Esophagus squamous epithelium (tissue), 5 donors: ENCODE measurements at places on chromosomes 6 and 20.

DNA sequence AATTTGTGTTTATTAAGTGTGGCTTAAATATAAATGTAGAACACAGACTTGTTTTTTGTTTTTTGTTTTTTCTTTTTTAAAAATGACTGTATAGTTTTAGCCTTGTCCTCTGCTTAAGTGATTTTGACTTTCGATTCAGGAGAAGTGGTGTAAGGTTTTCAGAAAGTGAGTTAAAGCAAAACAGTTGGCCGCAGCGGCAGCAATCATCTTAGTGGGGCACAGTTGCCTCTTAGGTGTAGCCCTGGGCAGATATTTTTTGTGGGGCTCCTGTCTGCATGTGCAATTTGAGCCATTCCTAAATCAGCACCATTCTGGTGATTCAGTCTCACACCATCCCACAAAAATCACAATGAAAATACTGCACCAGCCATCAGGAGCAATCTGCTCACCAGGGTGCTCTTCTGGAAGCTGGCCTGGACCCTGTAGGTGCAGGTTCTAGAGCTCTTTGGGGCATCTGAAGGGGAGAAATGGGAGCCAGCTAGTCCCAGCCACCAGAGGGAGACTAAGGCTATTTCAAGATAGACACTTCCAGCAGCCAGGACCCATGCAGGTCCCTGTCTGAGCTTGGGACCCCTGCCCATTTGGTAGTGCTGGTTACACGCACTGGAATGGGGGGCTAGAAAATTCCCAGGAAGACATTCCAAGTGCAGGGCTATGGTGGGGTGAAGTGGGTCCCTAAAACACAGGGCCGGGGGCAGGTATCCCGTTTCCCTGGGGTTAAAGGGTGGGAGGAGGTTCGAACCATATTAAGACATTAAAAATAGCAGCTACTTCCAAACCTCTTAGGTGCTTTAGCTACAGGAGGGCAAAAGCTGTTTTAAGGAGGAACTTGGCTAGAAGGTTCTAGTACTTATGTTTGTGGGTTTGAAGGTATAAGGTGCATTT is 156.6 kb downstream of the NFATC2 start:
- no peak for DNase-seq

GRCh38 chr6:153334121-153334520 is 203.0 kb upstream of the RGS17 start:
- no peak for DNase-seq

- DNase-seq: no peak
Observed at GRCh38 chr6:79605968-79606764, 25.0 kb upstream of the SH3BGRL2 start.

DNA sequence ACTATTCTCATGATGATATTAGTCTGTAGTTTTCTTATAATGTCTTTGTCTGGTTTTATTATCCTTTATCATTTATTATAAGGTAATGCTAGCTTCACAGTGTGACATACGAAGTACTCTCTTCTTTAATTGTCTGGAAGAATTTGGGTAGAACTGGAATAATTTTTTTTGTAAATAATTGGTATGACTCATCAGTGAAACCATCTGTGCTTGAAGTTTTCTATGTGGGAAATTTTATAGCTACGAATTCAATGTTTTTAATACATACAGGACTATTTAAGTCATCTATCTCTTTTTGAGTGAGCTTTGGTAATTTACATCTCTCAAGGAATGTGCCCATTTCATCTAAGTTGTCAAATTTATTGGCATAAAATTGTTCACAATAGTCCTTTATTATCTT is 86.3 kb downstream of the SOD2 start:
- DNase-seq: no peak

GRCh38 chr6:167573461-167574215 is 248.8 kb downstream of the TTLL2 start:
- no peak for DNase-seq

DNA sequence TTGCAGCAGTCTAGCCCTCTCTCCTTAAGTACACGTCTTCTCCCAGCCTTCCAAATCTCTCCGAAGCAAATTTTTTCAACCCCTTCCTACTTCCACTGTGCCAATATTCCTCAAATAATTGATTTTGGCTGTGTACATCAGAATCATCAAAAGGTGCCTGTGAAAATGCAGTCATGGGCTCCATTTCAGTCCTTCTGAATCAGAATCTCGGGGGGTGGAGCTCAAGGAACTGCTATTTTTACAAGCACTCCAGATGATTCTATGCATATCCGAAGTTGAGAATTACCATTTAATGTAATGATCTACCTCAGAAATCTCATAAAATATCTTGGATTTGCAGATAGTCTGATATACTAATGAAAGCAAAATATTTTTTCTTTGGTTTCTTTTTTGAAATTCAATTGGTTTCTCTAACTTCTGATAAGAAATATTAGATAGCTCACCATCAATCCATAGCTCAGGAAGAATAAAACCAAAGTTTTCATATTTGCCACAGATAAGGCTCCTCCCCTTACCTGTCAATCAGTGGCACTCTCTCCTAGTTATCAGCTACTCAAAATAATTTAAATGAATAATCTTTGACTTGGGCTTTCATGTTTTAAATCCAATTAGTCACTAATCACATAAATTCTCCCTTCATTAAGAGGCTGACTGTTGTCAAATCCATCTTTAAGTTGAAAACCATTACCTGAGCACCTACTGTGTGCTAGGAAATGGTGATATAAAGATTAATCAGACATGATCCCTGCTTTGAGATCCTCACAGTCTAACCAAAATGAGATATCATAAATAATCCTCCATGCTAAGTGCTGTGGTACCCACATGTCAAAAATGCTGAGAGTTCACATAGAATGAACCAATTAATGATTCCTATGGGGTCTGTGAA is 36.4 kb upstream of the STXBP5 start:
- DNase-seq: no peak

DNA sequence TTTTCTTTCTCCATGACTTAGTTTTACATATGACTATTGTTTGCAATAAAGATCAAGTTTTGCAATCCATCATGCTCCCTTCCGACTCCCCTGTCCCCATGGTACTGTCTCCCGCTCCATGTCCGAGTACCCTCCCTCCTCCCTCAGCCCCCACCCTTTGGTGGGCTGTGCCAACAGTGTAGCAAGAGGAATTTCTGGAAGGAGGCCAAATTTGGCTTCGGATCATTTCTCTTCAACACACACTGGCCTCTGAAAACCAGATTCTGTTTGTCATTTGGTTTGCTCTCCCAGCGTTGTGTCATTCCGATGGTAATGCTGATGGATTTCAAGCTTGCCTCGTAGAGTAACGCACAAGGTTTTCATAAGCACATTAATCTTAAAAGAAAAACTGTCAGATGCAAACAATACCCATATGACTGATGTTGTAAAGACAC is 22.9 kb upstream of the PAX1 start:
- no peak for DNase-seq

DNA sequence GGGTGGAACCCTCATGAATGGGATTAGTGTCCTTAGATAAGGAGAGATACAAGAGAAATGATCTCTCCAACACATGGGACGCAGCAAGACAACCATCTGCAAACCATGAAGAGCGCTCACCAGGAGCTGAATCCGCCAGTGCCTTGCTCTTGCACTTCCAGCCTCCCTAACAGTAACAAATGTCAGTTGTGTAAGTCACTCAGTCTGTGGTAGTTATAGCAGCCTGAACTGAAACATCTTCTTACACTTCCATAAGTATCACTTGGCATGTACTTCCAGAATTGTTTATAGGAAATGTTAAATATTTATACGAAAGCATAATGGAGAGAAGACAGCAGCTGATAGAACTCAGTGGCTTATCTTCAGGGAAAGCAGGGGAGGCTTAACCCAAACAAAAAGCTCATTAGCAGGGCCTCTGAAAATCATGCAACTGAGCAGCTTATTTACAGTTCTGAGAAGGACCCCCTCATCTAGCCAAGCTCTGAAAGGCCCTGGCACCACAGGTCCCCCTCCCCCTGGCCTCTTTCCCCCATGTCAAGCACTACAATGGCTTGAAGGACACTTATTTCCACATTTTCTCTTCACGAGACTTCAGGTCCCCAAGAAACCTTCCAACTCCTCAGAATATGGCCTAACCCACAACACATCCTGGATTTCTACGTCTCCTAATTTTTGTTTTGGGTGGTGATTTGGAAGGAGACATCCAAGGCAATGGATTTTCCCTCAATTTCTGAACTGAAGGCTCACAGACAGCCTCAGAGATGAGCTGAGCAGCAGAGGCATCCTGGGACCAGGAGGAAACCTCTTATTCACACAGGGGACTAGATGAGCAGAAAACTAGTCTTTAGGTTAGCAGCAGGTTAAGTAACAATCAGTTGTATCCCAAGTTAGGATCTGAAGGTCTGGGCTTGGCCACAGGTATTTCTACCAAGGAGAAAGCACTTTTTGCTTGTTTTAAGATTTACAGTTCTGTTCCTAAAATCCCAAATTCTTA is 49.1 kb downstream of the GCLC start:
- DNase-seq: no peak

DNA sequence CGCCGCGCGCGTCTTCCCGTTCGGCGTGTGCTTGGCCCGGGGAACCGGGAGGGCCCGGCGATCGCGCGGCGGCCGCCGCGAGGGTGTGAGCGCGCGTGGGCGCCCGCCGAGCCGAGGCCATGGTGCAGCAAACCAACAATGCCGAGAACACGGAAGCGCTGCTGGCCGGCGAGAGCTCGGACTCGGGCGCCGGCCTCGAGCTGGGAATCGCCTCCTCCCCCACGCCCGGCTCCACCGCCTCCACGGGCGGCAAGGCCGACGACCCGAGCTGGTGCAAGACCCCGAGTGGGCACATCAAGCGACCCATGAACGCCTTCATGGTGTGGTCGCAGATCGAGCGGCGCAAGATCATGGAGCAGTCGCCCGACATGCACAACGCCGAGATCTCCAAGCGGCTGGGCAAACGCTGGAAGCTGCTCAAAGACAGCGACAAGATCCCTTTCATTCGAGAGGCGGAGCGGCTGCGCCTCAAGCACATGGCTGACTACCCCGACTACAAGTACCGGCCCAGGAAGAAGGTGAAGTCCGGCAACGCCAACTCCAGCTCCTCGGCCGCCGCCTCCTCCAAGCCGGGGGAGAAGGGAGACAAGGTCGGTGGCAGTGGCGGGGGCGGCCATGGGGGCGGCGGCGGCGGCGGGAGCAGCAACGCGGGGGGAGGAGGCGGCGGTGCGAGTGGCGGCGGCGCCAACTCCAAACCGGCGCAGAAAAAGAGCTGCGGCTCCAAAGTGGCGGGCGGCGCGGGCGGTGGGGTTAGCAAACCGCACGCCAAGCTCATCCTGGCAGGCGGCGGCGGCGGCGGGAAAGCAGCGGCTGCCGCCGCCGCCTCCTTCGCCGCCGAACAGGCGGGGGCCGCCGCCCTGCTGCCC is 1.1 kb downstream of the SOX4 start:
- DNase-seq: no peak

GRCh38 chr6:131059486-131059885 is 3.6 kb downstream of the EPB41L2 start:
- no peak for DNase-seq

DNA sequence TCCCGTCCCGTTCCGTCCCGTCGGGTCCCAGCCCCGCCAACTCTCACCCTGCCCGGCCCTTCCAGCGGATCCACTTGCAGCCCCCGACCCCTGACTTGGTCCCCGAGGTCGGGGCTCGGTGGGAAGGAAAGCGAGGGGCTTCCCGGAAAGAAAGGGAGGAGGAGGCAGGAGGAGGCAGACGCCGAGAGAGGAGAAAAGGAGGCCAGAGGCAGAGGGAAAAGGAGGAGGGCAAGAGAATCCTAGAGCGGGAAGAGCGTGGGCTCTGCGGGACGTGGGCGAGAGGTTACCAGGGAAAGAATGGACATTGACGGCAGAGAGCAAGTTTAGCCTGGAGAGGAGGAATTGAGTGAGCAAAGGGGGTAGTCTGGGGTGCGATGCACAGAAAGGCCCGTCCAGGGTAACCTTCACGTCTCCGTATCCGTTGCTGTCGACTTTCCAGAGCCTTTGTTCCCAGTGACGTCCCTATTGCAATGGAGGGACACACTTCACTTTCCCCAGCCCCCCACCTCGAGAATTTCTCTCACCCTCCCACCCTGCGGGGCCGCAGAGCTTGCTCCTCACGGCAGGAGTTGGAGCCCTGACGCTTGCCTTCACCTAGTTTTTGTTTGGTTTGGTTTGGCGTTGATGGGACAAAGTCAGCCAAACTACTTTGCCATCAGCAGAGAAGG is 477 bp upstream of the MOXD1 start:
- DNase-seq: no peak

GRCh38 chr20:51966296-51966971 is 164.1 kb upstream of the SALL4 start:
- no peak for DNase-seq

DNA sequence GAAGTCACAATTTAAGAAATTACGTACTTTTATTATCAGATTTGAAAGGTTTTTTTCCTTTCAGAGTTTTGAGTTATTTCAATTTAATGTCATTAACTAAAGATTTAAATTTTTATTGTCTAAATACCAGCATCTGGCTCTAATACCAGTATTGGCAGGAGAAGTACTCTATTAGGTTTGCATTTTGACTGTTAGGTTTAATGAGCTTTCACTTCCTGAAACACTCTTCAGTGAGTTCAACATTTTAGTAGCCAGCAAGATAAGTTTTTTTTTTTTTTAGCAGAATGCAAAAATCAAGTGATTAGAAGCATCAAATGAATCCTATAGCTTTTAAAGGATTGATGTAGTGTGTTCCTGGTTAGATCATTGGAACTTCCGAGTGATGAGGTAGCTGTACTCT is 34.0 kb upstream of the SCGN start:
- DNase-seq: no peak

GRCh38 chr6:116253188-116253504 is 729 bp downstream of the TSPYL4 start:
- DNase-seq: no peak

- no peak for DNase-seq
Observed at GRCh38 chr20:61524951-61525666, 273.0 kb downstream of the CDH4 start.

DNA sequence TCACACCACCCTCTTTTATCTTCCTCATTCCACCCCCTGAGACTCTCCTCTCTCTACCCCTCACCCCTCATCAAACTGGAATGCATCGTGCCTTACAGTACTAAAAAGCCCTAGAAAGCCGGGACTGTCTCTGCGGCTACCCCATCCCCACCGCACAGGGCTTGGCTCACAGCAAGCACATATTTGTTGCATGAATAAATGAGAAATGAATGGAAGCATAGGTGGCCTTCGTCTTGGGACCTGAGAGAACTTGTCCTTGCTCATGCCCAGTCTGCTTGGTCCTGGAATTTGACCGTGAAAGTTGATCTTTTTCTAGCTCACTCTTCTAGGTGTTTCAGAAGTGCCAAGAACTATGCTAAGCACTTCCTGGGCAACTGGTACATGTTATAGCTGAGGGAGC is 53.3 kb downstream of the APCDD1L start:
- no peak for DNase-seq

- no peak for DNase-seq
Observed at GRCh38 chr20:8018958-8019245, 659 bp downstream of the TMX4 start.

GRCh38 chr6:37139230-37139962 is 30.6 kb upstream of the PIM1 start:
- DNase-seq: no peak
